ENCODE measurements at places on chromosomes 7 and 10.

DNA sequence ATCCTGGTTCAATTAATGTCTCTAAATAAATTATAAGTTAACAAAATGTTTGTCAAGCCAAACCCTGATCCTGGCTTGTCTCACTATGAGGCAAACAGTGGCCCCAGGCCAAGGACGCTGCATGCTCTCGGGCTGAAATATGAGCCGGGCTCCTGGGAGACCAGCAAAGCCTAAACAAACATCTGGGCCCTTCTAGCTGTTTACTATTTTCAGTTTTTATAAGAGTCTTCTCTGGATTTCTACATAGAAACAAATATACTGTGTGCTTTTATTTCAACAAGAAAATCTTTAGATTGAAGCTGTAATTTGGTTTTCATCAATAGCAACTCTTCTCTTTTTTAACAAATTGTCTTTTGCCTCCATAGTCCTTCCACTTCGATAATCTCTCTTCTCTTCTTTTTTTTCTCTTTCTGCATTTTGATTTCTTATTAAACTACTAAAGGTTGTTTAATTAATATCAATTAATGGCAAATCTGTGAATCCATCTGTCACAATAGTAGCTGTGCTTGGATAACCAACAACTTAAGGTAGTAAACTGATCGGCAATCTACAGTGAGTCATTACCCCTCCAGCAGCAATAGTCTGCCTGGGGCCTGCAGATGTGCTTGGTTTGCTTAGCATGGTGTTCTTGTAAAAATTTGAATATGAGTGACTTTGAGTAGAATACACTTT is 83.3 kb upstream of the DNAJC1 start:
- DNase-seq: no peak

- DNase-seq: no peak
Measured at GRCh38 chr10:126843299-126843934, 61.8 kb upstream of the DOCK1 start.

GRCh38 chr7:44678101-44678470 is 70.6 kb upstream of the ZMIZ2 start:
- DNase-seq: no peak

GRCh38 chr7:45185028-45185863 is 27.7 kb downstream of the RAMP3 start:
- DNase-seq: no peak

DNA sequence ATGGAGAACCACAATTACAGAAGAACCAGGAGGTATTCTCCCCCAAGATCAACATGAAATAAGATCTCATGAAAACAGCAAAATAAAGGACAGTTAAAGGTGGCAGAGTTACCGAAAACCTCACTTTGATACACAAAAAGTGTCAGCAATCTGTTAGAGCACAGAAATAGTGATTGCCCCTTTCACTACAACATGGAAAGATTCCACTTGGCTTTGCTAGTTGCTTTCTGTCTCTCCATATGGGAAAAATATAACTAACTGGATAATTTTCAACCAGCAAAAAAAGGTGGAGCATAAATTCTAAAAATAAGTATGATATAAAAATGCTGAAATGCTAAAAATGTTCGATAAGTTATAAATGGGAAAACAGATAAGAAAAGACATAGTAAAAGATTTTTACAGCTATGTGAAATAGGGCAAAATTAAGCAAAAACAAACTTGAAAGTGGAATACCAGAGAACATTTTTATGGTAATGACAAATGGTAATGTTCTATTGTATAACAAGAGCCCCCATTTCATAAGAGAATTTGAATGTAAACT is 90.2 kb downstream of the GPR85 start:
- DNase-seq: no peak
